Activated naive CD8-positive, alpha-beta T cell treated with anti-CD3 and anti-CD28 coated beads, Interleukin-2, amount 10 ng/mL, durations not matched to agents 7 days and 5 days (primary cell): ENCODE measurements at places on chromosomes 6 and 20. TPM values are rescaled to one million over a fixed set of nuclear protein-coding genes. Genes with fewer than 3 reads are reported as not detected.

DNA sequence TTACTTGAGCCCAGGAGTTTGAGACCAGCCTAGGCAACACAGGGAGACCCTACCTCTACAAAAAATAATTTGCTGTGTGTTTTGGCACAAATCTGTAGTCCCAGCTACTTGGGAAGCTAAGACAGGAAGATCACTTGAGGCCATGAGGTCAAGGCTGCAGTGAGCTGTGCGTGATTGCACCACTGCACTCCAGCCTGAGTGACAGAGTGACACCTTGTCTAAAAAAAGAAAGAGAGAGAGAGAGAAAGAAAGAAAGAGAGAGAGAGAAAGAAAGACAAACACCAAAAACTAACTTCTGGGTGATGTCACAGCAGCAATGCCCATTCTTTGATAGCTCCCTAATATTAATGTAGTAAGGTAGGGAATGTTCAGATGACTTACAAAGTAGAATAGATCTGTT lies 20.4 kb downstream of the USP49 start:
- peaks cover 1% of the 10 kb centered on the region for H3K4me1 ChIP-seq
- H3K27me3 ChIP-seq = no peaks in the 10 kb centered on the region
- peaks cover 5% of the 10 kb centered on the region for H3K36me3 ChIP-seq
- DNase-seq = no peak
- H3K4me3 ChIP-seq = no peak overlapping the region
- no peak overlapping the region for H3K27ac ChIP-seq

DNA sequence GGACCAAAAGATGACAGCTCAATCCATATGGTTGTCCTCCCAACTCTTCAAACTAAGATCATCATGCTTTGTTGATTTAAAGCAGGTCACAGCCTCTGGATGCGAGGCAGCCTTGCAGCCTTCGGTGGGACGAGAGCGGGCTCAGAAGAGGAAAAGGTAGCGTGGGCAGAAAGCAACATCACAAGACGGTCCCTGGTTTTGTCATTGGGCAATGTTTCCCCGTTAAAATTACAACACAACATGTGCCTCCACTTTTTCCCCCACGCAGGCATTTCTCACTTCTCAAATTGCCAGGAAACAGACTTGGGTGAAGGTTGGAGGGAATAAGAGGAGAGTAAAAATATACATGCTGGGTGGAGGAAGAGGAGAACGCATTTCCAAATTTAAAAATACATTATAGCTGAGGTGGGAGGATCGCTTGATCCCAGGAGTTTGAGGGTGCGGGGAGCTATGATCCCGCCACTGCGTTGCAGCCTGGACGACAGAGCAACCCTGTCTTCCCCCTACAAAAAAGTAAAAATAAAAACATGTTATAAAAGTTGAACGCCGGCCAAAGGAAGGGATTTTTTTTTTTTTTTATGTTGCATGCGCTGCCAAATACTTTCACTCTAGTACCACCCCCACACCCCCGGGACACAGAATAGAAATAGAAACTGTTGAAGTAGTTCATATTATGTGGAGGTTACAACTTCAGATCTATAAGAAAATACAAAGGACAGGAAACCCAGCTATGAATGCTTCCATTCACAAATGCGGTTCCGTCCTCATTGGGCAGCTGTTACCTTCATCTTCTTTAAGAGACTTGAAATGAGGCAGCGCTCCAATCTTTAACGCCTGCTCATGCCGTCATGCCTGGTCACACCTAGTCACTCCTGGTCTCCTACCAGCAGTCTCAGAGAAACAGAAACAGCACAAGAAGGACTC lies 13.9 kb upstream of the NAA20 start:
- H3K27me3 ChIP-seq = peaks cover 40% of the 10 kb centered on the region
- H3K4me1 ChIP-seq = peaks cover 14% of the 10 kb centered on the region
- no peak for DNase-seq
- no peak overlapping the region for H3K27ac ChIP-seq

- H3K27ac ChIP-seq = no peak overlapping the region
- peaks cover 21% of the 10 kb centered on the region for H3K36me3 ChIP-seq
- DNase-seq = no peak
- no peaks in the 10 kb centered on the region for H3K27me3 ChIP-seq
- no peak overlapping the region for H3K4me3 ChIP-seq
- peaks cover 10% of the 10 kb centered on the region for H3K4me1 ChIP-seq
These were observed 5.7 kb downstream of the KDM1B start for GRCh38 chr6:18160911-18161310.

DNA sequence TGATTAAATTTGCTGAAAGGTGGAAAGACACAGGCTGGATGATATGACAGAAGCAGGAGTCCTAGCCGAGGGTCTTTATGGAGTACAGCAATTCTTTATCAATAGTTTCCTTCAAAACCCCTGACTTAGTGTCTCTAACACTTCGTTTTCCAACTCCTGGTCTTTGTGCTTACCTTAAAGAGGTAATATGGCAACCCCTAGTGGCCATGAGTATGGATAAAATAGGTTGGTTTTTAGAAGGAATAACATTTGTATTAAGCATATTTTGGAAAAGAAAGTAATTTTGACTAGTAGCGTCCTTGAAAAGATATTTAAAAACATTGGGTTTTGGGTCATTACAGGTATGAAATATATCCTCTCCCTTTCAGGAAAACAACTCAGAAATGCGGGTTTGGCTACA lies 51.9 kb downstream of the VGLL2 start:
- H3K27me3 ChIP-seq = peaks cover 7% of the 10 kb centered on the region
- no peaks in the 10 kb centered on the region for H3K36me3 ChIP-seq
- no peaks in the 10 kb centered on the region for H3K4me1 ChIP-seq
- no peak for DNase-seq
- no peak overlapping the region for H3K4me3 ChIP-seq
- no peak overlapping the region for H3K27ac ChIP-seq

DNA sequence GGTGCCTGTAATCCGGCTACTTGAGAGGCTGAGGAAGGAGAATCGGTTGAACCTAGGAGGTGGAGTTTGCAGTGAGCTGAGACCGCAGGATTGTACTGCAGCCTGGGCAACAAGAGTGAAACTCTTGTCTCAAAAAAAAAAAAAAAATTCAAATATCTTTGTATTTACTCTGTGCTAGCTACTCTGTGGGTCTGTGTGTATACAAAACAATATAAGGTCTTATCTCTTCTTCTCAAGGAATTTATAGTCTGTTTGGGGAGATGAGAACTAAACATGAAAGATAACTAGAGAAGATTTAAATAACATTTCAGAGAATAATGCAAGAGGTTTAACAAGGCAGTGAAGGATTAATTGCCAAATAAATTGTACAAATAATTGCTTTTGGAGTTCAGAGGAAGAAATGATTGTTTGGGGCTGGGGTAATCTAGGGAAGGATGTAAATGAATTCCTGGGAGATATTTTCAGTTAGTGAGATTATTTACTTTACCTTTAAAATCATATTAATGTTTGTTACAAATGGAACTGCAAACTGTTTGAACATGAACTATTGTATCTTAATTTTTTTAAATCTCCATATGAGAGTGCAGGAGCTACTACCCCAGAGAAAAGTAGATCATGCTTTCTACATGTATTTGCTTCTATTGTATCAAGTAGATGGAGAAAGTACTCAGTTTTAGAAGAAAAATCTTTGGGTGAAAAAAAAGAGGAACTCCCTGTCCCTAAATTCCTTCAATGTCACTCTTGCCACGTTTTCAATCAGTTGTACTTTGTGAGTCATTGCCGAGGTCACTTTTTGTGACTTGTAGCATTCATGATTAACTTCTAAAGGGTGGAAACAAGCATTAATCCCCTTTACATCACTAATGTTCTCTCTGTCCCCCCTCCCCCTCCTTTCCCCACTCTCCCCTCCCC lies 39.0 kb downstream of the NCOA3 start:
- H3K4me1 ChIP-seq = peaks cover 32% of the 10 kb centered on the region
- peaks cover 21% of the 10 kb centered on the region for H3K36me3 ChIP-seq
- DNase-seq = no peak

GRCh38 chr6:40931931-40932330 lies 107.1 kb downstream of the UNC5CL start:
- DNase-seq = no peak
- no peaks in the 10 kb centered on the region for H3K36me3 ChIP-seq
- H3K4me1 ChIP-seq = no peaks in the 10 kb centered on the region
- no peak overlapping the region for H3K27ac ChIP-seq
- peaks cover 20% of the 10 kb centered on the region for H3K27me3 ChIP-seq
- no peak overlapping the region for H3K4me3 ChIP-seq

DNA sequence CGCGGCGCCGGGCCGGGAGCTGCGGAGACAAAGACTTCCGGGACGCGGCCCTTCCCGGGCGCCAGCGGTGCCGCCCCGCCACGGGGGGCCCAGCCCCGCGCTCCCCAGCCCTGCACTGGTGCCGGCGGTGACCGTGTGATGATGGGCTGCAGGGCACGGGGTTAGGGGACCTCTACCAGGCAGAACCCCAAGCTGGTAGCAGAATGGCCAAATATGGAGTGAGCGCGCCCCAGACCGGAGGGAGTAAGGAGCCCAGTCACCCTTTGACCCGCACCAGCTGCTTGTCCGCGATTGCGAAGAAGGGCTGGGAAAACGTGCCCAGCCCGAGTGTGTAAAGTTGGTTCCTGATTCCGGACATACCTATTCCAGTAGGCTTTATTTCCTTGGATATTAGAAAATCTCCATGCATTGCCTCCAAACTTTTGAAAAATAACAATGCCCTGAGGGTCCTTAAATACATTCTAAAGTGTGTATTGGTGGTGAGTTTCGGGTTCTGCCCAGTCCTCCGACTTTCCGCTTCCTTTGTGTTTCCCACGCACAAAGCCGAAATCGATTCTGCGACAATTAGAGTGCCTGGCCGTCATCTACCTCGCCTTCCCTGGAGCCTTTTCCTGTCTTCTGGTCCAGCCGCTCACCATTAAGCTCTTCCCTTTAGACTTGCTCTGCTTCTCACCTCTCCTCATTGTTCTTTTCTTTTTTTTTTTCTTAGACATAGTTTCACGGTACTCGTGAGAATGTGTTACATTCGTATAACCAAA lies 1.1 kb downstream of the ABRACL start:
- H3K4me1 ChIP-seq = peaks cover 25% of the 10 kb centered on the region
- no peak overlapping the region for H3K27ac ChIP-seq
- H3K4me3 ChIP-seq = no peak overlapping the region
- H3K36me3 ChIP-seq = peaks cover 17% of the 10 kb centered on the region

Gene FOXQ1
- total RNA-seq = not detected

Gene LZTS3
- 2.1 TPM for total RNA-seq

Gene PGC
- total RNA-seq = not detected

Gene PPP1R3G
- total RNA-seq = 0.11 TPM
